ENCODE measurements at places on chromosomes 7 and 10.
A peak's percentile ranks its signal among the peaks of the same experiment; 100 is the strongest.

GRCh38 chr10:49309691-49310411 is 10.9 kb downstream of the C10orf71 start:
- DNase-seq: no peak

GRCh38 chr10:12639996-12640944 is 290.9 kb downstream of the CAMK1D start:
- no peak for DNase-seq

DNA sequence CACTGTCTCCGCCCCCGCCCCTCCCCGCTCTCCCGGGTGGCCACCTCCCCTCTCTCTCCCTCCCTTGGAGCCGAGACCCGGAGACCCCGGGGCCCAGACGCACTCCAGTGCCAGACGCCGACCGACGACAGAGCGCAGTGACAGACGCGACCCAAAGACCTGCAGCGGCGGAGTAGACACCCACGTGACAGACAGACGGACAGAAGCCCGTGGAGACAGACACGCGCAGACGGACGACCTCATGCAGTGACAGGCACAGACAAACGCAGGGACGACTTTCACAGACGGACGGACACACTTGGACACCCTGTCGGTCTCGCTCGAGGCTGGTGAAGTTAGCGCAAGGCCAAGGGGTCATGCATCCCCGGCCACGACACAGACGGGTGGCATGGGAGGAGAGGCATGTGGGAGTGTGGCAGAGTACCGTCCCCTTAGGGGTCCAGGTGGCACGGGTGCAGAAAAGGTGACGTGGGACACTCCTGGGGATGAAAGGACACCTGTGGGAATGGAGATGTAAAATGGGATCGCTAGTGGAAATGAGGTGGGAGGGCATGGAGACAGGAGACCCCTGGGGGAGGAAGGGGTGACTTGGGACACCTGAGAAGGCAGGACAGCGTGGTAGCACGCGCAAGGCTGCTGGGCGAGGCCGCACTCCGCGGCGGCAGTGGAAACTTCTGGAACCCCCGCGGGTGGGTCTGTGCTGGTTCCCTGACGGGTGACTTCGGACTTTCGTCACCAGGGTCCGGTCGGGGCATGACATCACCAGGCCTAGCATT is 456 bp upstream of the ACHE start:
- DNase-seq: no peak

GRCh38 chr10:80158598-80159127 is 26.1 kb downstream of the PLAC9 start:
- DNase-seq: peak; percentile 63

- no peak for DNase-seq
These were observed 31.1 kb upstream of the RET start for GRCh38 chr10:43045631-43046287.

GRCh38 chr10:123442901-123443300 is 223.3 kb upstream of the GPR26 start:
- DNase-seq: no peak

DNA sequence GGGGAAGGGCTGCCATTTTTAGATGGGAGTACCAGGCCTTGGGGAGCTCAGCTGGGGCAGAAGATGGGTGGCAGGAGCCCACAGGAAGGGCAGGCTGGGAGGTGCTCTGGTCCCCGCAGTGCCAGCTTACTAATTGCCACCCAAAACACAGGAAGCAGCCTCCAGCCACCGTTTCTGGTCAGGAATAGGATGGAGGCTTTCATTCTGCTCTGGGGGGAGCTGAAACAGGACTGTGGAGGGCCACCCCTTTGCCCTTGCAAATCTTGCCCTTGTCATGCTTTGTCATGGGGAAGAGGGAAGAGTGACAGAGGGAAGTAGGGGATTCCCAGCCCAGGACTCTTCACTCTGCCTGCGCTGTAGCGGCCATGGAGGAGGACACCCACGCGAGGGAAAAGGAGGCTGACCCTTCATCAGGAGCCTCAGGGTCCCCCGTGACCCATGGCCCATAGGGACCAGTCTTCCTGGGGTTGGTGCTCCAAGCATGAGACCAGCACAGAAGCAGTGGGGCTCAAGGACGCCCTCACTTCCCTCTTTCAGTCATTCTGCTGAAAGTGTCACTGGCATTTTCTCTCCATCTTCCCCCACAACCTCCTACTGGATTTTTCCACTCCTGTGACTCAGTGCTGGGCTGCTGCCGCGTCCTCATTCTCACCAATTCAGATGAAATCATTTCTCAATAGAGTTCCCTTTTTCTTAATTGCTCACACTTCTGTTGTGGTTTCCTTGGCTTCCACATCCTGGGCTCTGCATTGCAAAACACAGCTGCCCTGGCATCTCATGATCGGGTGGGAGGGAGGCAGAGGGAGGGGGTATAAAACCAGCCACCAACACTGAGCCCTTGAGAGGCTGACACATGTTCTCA is 61.9 kb downstream of the MKI67 start:
- no peak for DNase-seq

All from SHP77 treated with DMSO at 0.1 percent for 48 hours (cell line).